ENCODE measurements at places on chromosomes 5 and 9. TPM values are rescaled to one million over a fixed set of nuclear protein-coding genes. Genes with fewer than 3 reads are reported as not detected.

DNA sequence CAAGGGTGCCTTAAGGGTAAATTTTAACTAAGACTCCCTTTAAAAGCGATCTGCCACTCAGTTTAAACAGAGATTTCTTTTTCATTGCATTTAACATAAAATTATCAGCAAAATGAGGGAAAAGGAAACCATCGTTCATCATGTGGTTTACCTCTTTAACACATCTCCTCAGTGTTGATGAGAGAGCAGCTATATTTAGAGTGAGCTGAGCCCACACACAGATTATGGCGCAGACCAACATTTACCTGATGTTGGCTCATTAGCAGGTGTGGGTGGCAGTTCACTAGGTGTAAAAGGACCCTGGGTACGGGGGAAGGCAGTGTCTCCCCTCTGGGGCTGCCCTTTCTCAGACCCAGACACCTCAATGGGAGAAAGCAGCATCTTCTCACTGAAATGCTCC lies 149.8 kb downstream of the ENTREP1 start:
- no peak overlapping the region for H3K4me3 ChIP-seq
- no peak overlapping the region for H3K27ac ChIP-seq
- no peaks in the 10 kb centered on the region for H3K36me3 ChIP-seq
- no peak for DNase-seq
- no peaks in the 10 kb centered on the region for H3K27me3 ChIP-seq

DNA sequence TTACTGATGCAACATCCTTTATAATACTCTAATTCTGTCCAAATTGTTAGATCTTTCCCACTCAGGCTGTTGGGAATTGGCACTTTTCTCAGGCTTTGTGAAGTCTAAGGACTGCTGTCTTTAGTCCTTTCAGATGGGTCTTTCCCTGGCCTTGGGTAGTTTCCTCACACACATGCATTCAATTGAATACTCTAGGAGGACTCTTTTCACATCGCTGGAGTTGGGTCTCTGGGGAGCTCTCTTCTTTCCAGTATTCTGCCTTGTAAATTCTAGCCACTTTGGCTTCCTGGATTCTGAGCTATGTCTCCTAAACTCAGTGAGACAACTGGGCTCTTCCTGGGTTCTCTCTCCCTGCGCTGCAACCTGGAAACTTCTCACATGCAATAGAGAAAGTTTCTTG lies 215.5 kb downstream of the SNX18 start:
- no peak overlapping the region for H3K4me3 ChIP-seq
- no peaks in the 10 kb centered on the region for H3K36me3 ChIP-seq
- no peaks in the 10 kb centered on the region for H3K27me3 ChIP-seq
- DNase-seq, result no peak

- H3K36me3 ChIP-seq, result no peaks in the 10 kb centered on the region
- H3K27ac ChIP-seq, result no peak overlapping the region
- no peaks in the 10 kb centered on the region for H3K27me3 ChIP-seq
- no peaks in the 10 kb centered on the region for H3K4me1 ChIP-seq
Measured at GRCh38 chr9:84521208-84521607, 148.3 kb upstream of the NTRK2 start.

- no peaks in the 10 kb centered on the region for H3K4me1 ChIP-seq
- H3K4me3 ChIP-seq, result no peak overlapping the region
- H3K27me3 ChIP-seq, result no peaks in the 10 kb centered on the region
- no peak overlapping the region for H3K27ac ChIP-seq
- no peak for DNase-seq
Measured at GRCh38 chr5:32290922-32291321, 21.8 kb downstream of the MTMR12 start.

GRCh38 chr5:176941951-176942350 lies 42.8 kb upstream of the HK3 start:
- H3K4me1 ChIP-seq, result peaks cover 21% of the 10 kb centered on the region
- peaks cover 11% of the 10 kb centered on the region for H3K36me3 ChIP-seq
- H3K27ac ChIP-seq, result no peak overlapping the region
- no peaks in the 10 kb centered on the region for H3K27me3 ChIP-seq
- no peak for DNase-seq

GRCh38 chr5:34900652-34901051 lies 14.7 kb downstream of the RAD1 start:
- H3K27me3 ChIP-seq, result no peaks in the 10 kb centered on the region
- no peaks in the 10 kb centered on the region for H3K36me3 ChIP-seq
- peaks cover 4% of the 10 kb centered on the region for H3K4me1 ChIP-seq
- H3K4me3 ChIP-seq, result no peak overlapping the region

KIF12 gene
- total RNA-seq, result 1.1 TPM

SLCO6A1 gene
- not detected for total RNA-seq
